HS-5 (cell line): ENCODE measurements at places on chromosomes 3 and 15.

DNA sequence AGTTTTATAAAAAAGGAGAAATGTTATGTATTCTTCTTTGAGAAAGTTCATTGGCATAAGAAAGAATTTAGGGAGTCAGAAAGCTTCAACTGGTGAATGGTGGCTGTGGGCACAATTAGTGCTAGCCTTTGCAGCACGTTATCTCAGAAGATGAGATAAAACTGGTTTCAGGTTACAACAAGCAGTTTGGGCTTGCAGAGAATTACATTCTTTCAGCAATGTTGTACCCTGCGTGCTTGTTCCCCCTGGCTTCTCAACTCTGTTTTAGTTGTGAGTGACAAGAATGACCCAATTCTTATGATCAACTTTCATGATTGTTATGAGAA is 31.6 kb upstream of the ACP3 start:
- DNase-seq: no peak

- DNase-seq: no peak
Measured at GRCh38 chr3:178202194-178202593, 334.0 kb upstream of the KCNMB2 start.

GRCh38 chr3:19907523-19907922 is 26.5 kb downstream of the EFHB start:
- no peak for DNase-seq

GRCh38 chr3:44468572-44469520 is 8.6 kb downstream of the ZNF445 start:
- peak; percentile 26 for DNase-seq

GRCh38 chr3:188531210-188531609 is 377.3 kb downstream of the LPP start:
- peak; percentile 81 for DNase-seq

DNA sequence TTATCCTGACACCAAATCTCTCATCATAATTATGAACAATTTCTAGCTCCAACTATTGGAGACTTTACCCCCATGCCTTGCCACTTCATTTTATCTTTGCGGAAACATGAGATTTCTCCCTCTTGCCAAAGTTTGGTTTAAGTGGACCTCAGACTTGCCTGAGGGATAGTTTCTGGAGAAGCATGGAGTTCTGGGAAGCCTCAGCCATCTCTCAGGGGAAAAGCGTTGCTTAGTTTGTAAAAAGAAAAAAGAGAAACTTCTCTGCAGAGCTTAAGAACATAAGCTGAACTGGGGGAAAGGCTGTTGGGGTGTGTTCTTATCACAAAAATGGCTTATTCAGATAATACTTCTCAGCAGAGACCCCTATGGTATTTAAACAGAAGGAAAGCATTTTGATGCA is 347.4 kb upstream of the ADAMTS9 start:
- DNase-seq: no peak

GRCh38 chr3:74048699-74049098 is 424.0 kb upstream of the PDZRN3 start:
- no peak for DNase-seq

- no peak for DNase-seq
Measured at GRCh38 chr15:48090666-48091065, 30.1 kb upstream of the SLC24A5 start.

- no peak for DNase-seq
Measured at GRCh38 chr3:112303764-112304325, 9.8 kb upstream of the SLC9C1 start.

- DNase-seq: no peak
Measured at GRCh38 chr15:74262625-74263024, 26.5 kb downstream of the CCDC33 start.

- no peak for DNase-seq
Measured at GRCh38 chr15:79442911-79443310, 10.8 kb downstream of the MINAR1 start.

DNA sequence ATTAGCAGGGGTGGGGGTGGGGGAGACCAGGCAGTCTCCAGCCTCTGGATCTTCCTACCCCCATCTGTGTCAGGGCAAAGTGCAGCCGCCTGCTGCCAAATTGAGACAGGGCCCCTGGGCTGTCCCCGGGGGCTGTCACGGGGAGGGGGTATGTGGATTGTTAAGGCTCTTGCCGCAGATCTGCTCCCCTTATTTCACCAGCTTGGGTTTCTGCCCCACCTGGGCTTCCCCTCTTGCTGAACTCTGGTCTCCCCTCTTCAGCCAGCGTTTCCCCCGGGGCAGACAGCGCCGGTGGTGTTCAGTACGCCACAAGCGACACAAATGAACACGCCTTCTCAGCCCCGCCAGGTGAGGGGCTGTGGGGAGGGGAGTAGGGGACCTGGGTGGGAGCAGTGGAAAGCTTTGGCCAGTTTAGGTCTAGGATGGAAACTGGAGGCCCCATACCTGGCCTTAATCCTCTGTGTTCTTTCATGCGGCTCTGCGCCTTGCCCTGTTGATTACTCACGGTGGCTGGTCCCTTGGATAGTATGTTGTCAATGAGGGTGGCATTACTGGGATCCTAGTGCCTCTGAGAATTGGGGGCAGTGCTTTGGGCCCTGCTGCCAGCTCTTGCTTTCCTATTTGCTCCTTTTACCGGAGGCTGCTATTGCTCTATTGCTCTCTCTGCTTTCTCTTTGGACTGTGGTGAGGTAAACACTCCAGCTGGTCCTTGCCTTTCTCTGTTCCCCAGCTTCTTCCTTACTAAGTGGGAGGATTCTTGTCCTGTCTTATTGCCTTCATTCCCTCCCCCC is 1.7 kb downstream of the EIF4G1 start:
- no peak for DNase-seq

- DNase-seq: no peak
Measured at GRCh38 chr3:58434168-58434504, 504 bp upstream of the PDHB start.

GRCh38 chr3:114741066-114741465 is 406.0 kb downstream of the ZBTB20 start:
- no peak for DNase-seq

GRCh38 chr15:27899583-27900285 is 199.4 kb downstream of the OCA2 start:
- DNase-seq: no peak

DNA sequence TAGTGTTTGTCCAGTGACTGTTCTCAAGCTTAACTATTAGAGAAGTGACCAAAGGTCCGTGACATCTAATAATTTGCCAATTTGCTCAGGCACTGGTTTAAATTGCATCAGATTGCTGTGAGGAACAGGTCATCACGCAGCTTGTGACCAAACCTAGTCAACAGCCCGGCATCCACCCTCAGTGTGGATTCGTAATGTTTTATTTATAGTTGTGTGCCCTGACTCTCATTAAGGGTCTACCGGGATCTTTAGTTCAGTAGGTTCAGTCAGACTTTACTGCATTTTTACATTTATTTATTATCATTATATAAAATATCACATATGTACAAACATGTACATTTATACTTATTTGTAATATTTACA is 46.4 kb upstream of the PGPEP1L start:
- DNase-seq: no peak

DNA sequence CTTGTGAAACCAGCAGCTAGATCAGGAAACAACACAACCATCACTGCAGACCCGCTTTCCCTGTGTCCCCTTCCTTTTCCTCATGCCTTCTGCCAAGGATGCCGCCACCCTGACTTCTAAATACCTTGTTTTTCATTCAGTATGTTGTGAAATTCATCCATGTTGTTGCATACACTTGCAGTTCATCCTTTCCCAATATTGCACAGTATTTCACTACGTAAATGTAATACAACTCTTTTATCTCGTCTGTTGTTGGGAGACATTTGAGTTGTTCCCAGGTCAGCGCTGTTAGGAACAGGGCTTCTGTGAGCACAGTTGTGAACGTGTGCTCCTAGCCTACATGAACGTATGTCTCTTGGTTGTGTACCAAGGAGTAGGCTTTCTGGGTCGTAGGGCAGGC is 24.2 kb downstream of the TLNRD1 start:
- no peak for DNase-seq

DNA sequence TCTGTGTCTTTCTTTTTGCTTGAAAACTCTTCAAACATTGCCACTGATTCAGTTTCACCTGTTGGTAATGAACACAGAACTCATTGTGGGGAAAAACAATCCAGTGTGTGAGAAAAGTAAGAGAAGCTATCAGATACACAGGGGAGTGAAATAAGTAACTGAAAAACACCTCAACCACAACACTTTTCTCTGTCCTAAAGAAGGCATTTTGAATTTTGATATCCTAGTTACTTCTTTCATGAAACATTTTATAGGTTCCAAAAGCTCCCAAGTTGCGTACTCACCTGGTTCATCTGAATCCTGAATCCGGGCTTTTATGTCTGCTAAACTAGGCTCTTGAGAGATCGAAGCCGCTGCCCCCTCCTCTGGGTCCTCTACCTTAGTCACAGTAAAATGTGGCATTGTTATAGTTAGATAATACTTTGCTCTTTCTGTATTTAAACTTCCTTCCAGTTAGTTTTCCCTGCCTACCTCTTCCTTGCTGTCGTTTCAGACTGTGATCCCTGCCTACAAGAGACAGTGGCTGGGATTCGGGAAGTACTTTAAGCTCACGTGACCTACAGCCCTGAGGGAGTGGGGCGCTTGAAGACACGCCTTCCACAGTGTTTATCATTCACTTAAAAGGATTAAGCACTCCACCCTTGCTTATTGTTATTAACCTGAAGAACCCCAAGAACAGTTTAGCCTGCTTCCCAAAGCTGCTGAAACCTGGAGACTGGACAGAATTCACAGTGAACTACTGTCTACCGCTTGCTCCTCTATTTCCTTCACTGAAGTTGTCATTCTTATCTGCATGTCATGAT is 19.1 kb downstream of the SLC12A6 start:
- no peak for DNase-seq

GRCh38 chr3:182397164-182397563 is 396.1 kb upstream of the ATP11B start:
- no peak for DNase-seq

- DNase-seq: peak; percentile 23
Measured at GRCh38 chr3:161423911-161424522, 52.7 kb upstream of the SPTSSB start.

GRCh38 chr3:60657972-60658371 is 593.3 kb downstream of the FHIT start:
- DNase-seq: no peak

GRCh38 chr3:33054100-33055092 is 42.5 kb downstream of the GLB1 start:
- DNase-seq: no peak

- DNase-seq: no peak
Measured at GRCh38 chr15:40891810-40892446, 2.3 kb upstream of the VPS18 start.

DNA sequence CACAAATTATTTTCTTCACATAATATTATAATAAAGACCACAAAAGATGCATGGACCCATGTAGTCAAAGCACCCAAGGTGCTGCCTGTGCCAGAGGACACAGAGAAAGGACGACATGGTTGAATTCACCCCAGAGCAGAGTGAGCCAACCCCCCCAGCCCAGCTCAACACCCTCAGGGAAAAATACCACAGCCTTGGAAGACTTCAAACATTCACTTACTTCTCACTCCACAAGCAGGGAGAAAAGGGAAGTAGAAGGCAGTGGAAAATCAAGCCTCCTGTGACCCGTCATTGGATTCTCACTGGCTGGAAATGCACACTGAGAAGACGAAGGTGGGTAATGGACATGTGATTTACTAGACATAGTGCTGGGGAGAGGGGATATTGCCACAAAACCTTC is 70.8 kb downstream of the TAFA4 start:
- no peak for DNase-seq

DNA sequence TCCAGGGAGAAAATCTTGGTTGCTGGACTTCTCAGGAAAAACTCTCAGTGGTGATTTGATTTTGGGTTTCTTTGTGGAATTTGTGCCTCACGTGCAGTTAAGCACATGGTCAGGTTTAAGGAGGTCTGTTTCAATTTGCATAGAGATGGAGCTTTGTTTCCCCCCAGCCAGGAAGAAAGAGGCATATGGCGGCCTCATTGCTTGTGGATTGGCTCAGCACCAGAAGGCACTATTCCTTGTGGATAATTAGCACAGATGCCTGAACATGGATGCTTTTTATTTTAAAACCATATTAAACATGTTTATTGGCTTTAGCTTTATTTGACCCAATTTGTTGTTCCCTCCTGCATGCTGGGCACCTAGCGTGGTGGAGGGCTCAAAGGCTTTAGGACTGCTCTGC is 125.1 kb upstream of the RGMA start:
- no peak for DNase-seq
